ENCODE measurements at places on chromosomes 16 and 17.

DNA sequence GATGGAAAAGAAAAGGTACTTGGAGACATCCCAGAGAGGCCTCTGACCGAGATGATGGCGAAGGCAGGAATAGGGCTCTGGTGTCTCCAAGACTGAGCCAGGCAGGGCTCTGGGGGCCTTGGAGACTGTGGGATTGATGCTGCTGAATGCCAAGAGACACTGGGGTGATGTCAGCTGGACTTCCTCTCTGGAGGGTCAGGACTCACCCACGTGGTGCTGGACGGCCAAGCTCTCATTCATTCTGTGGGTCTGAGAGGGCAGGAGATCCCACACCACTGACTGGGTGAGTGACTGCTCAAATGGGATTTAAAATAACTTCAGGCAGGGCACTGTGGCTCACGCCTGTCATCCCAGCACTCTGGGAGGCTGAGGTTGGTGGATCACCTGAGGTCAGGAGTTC lies 64.8 kb downstream of the NT5M start:
- H3K27ac ChIP-seq, result no peak overlapping the region
- no peaks in the 10 kb centered on the region for H3K4me1 ChIP-seq
- H3K4me3 ChIP-seq, result no peak overlapping the region
- no peaks in the 10 kb centered on the region for H3K36me3 ChIP-seq
- peaks cover 1% of the 10 kb centered on the region for H3K27me3 ChIP-seq

DNA sequence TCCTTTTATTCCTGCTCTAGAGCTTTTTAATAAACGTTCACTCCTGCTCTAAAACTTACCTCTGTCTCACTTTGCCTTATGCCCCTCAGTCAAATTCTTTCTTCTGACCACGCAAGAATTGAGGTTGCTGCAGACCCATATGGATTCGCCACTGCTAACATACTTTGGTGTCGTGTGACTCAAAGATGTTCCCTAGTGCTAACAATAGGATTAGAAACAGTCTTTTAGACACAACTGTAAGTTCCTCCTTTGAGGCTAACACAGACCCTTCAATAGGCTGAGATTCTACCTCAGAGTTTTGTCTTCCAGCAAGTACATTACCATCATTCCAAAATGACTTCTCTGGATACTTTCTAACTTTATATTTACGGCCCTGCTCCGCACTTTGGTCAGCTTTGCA lies 149.5 kb upstream of the COX10 start:
- no peaks in the 10 kb centered on the region for H3K36me3 ChIP-seq
- DNase-seq, result no peak
- H3K4me1 ChIP-seq, result peaks cover 13% of the 10 kb centered on the region

DNA sequence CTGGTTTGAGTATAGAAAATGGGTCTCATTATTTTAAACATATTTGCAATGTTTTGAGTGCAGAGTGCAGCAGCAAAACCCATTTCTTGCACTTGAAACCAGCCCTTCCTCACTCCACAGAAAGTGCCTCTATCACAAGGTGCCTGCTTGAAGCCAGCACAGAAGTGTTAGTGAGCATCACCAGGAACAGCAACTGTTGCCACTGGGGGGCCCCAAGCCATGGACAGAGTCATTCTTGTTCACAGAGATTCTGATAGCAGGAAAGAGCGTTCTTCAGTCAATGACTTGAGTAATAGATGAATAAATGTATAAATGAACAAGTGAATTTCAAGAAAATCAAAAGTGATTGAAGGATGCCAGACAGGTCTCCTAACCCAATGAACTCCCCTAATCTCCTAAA lies 45.6 kb downstream of the CHD9NB start:
- H3K4me3 ChIP-seq, result no peak overlapping the region
- no peak for DNase-seq
- H3K27me3 ChIP-seq, result peaks cover 9% of the 10 kb centered on the region
- H3K4me1 ChIP-seq, result no peaks in the 10 kb centered on the region

DNA sequence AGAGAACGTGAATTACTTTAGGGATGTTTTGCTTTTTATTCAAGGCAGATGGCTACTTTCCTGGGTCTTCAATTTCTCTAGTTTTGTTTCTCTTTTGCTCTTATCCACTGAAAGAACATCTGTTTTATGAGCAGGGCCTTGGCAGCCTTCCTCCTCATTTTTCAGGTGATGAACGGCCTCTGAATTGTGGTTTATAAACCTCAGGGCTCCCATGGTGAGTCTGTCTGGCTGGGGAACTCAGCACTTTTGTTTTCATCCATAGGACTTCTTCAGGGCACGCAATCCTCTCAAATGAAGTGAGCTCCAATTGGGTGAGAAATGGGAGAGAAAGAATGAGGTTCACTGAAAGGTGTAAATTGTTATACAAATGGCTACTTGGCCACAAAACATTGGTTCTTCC lies 186.4 kb upstream of the ERCC4 start:
- DNase-seq, result no peak
- peaks cover 2% of the 10 kb centered on the region for H3K27me3 ChIP-seq
- H3K36me3 ChIP-seq, result no peaks in the 10 kb centered on the region
- no peak overlapping the region for H3K4me3 ChIP-seq
- no peaks in the 10 kb centered on the region for H3K4me1 ChIP-seq
- no peak overlapping the region for H3K27ac ChIP-seq

DNA sequence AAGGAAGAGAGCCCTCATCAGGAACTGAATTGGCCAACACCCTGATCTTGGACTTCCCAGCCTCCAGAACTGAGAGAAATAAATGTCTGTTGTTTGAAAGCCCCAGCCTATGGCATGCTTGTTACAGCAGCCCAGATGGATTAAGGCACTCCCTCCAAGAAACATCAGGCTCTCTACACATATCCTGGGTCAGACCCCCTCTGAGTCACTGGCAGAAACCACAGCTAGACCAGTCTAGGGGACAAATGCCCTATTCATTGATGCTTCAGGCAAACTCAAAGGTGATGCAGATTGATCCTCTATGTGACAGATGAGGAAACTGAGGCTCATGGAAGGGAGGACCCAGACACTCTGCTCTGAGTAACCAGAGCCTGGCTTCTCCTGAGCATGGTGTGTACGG lies 116.8 kb downstream of the WSCD1 start:
- no peaks in the 10 kb centered on the region for H3K36me3 ChIP-seq
- H3K27me3 ChIP-seq, result peaks cover 9% of the 10 kb centered on the region
- H3K4me1 ChIP-seq, result no peaks in the 10 kb centered on the region
- DNase-seq, result no peak
- no peak overlapping the region for H3K27ac ChIP-seq

DNA sequence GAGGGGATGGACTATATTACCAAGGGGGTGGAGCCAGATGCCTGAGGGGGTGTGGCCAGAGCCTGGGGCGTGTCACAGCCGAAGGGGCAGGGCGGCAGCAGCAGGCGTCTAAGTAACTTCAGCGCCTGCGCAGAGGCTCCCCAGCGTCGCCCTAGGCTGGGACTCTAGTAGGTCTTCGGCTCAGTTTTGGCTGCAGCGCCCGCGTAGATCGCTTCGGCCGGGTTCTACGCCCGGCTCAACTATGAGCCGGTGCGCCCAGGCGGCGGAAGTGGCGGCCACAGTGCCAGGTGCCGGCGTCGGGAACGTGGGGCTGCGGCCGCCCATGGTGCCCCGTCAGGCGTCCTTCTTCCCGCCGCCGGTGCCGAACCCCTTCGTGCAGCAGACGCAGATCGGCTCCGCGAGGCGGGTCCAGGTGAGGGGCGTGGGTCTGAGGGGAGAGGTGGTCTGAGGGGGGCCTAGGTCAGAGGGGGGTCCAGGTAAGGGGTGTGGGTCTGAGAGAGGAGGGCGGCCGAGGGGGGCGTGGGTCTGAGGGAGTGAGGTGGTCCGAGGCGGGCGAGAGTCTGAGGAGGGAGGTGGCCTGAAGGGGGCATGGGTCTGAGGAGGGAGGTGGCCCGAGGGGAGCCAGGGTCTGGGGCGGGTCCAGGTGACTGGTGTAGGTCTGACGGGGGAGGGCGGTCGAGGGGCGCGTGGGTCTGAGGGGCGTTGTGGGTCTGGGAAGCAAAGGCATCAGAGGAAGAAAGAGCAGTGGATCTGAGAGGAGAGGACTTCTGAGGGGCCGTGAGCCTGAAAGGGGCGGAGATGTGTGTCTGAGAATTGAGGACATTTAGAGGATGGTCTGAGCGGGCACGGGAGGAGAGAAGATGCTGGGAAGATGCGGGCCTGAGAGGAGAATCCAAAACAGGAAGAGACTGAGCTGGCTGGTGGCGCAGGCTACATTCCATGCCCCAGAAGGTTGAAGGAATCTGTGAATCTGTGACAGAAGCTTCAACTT lies at the start of gene LPCAT2:
LPCAT2 (plus strand) TSS at position 132 of the 991 bp plus-strand sequence; CDS start at position 242, 110 bp downstream.
- no peak within 1 kb of the TSS for H3K27ac ChIP-seq
- H3K4me3 ChIP-seq, result peak within 1 kb of the TSS; percentile 63
- DNase-seq, result peak; percentile 54
- H3K27me3 ChIP-seq, result peaks cover 27% of the 10 kb centered on the region

- no peak for DNase-seq
- H3K4me3 ChIP-seq, result no peak overlapping the region
- H3K36me3 ChIP-seq, result no peaks in the 10 kb centered on the region
- H3K4me1 ChIP-seq, result no peaks in the 10 kb centered on the region
Observed at GRCh38 chr17:6040504-6040903, 29.7 kb upstream of the WSCD1 start.

- DNase-seq, result peak; percentile 78
- peak within 1 kb of the TSS; percentile 70 for H3K4me3 ChIP-seq
- no peaks in the 10 kb centered on the region for H3K27me3 ChIP-seq
- H3K36me3 ChIP-seq, result no peaks in the 10 kb centered on the region
- peaks cover 9% of the 10 kb centered on the region for H3K4me1 ChIP-seq
Observed at GRCh38 chr17:38967290-38967738, at the start of gene FBXO47. Gene FBXO47 (minus strand): TSS chr17:38967403. CDS start chr17:38963025, 4,378 bp downstream.

- no peak for DNase-seq
- no peaks in the 10 kb centered on the region for H3K27me3 ChIP-seq
- peaks cover 5% of the 10 kb centered on the region for H3K4me1 ChIP-seq
- no peak overlapping the region for H3K4me3 ChIP-seq
- no peaks in the 10 kb centered on the region for H3K36me3 ChIP-seq
- no peak overlapping the region for H3K27ac ChIP-seq
Observed at GRCh38 chr17:20092261-20092867, 83.2 kb downstream of the SPECC1 start.

DNA sequence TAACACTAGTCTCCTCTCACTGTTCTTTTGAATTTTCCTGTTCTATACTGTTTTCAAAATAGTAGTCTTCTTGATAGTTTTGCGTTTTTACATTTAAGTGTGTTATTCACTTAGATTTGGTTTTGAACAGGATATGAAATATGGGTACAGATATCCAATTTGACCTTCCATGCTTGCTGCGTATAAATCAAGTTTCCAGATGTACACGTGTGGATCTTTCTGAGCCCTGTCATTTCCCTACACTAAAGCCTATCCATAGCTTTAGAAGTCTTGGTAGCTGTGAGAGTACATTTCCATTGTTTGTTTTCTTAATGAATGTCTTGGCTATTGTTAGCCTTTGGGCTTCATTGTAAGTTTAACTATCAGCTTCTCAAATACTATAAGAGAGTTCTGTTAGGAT lies 20.4 kb downstream of the CYLD start:
- H3K36me3 ChIP-seq, result peaks cover 56% of the 10 kb centered on the region
- no peak overlapping the region for H3K4me3 ChIP-seq
- H3K27me3 ChIP-seq, result no peaks in the 10 kb centered on the region
- H3K4me1 ChIP-seq, result peaks cover 85% of the 10 kb centered on the region
- H3K27ac ChIP-seq, result no peak overlapping the region
- DNase-seq, result no peak

DNA sequence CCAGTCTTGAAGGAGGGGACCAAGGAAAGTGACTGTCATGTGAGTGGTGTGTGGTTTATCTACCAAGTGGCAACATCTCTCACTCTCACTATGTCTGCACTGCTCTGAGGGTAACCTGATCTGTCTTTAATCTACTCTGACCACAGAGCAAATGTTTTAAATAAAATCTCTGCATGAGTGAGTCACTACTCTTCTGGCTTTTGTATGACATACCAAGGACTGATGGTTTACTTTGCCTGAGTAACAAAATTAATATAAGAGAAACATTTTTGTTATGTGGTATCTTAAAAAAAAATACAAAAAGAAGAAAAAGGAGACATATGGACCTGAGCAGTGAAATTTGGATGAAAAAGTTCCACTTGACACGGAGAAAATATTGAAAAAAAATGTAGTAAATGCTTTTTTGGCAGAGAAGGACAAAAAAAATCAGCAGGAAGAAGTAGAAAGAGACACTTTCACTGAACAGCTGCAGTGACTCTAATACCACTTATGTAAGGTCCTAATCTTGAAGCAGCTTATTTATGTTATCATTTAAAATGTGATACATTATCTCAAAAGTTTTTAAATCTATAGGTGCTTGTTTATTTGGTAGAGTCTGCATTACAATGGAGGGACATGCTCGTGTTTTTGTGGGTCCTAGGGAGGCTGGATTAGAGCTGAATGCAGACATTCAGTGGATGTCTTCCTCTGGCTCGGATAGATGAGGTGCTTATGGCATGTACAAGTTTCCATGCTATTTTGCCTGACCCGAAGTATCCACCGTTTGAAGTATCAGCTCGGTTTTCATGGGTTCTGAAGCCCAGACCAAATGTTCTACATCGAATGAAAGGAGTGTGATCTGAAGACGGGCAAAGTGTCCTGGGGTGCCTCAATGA lies 240.7 kb downstream of the MAP2K6 start:
- DNase-seq, result no peak
- H3K27ac ChIP-seq, result no peak overlapping the region
- H3K36me3 ChIP-seq, result no peaks in the 10 kb centered on the region
- H3K4me3 ChIP-seq, result no peak overlapping the region

- peak; percentile 66 for DNase-seq
- H3K27me3 ChIP-seq, result no peaks in the 10 kb centered on the region
- H3K36me3 ChIP-seq, result peaks cover 4% of the 10 kb centered on the region
- peak overlapping the region; percentile 52 for H3K27ac ChIP-seq
- peak overlapping the region; percentile 79 for H3K4me3 ChIP-seq
Observed at GRCh38 chr17:2337544-2338314, 428 bp downstream of the SGSM2 start.

GRCh38 chr16:87356491-87356853 lies 27.1 kb downstream of the FBXO31 start:
- no peaks in the 10 kb centered on the region for H3K4me1 ChIP-seq
- H3K4me3 ChIP-seq, result no peak overlapping the region
- no peaks in the 10 kb centered on the region for H3K27me3 ChIP-seq

DNA sequence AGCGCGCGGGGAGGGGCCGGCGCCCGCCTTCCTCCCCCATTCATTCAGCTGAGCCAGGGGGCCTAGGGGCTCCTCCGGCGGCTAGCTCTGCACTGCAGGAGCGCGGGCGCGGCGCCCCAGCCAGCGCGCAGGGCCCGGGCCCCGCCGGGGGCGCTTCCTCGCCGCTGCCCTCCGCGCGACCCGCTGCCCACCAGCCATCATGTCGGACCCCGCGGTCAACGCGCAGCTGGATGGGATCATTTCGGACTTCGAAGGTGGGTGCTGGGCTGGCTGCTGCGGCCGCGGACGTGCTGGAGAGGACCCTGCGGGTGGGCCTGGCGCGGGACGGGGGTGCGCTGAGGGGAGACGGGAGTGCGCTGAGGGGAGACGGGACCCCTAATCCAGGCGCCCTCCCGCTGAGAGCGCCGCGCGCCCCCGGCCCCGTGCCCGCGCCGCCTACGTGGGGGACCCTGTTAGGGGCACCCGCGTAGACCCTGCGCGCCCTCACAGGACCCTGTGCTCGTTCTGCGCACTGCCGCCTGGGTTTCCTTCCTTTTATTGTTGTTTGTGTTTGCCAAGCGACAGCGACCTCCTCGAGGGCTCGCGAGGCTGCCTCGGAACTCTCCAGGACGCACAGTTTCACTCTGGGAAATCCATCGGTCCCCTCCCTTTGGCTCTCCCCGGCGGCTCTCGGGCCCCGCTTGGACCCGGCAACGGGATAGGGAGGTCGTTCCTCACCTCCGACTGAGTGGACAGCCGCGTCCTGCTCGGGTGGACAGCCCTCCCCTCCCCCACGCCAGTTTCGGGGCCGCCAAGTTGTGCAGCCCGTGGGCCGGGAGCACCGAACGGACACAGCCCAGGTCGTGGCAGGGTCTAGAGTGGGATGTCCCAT lies 232.8 kb downstream of the SEC14L1 start:
- peaks cover 58% of the 10 kb centered on the region for H3K4me1 ChIP-seq
- no peak overlapping the region for H3K27ac ChIP-seq
- H3K4me3 ChIP-seq, result peak overlapping the region; percentile 89
- DNase-seq, result no peak
